Forelimb muscle (tissue), 1 donor: ENCODE measurements at places on chromosomes 7 and 10. TPM values are rescaled to one million over a fixed set of nuclear protein-coding genes. Genes with fewer than 3 reads are reported as not detected.

GRCh38 chr7:129494041-129494440 lies 8.3 kb upstream of the SMKR1 start:
- no peak for DNase-seq

DNA sequence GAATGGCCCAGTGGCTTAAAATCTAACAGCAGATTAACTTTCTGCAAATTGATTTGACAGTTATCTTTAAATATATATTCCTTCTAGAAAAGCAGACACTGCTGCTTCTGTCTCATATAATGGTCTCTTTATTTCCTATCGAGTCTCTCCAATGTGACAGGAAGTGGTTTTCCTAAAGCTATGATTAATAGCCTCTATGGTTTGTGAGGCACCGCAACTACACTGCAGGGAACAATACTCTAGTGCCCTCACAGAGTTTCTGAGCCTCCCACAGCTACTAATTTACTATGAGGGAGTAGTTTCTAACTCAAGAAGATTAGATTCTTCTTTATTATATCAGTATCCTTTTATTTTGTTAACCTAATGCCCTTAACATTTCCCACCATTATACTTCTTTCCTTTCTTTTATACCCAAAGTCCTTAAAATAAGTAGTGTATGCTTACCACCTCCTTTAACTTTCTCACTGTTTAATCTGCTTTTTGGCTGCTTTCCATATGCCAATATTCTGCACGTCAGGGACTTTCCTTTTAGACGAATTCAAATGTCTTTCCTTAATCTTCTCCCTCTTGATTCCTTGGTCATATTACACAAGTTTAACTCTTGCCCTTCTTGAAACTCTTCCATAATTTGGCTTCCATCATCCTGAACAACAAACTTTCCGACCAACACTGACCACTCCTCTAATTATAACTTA lies 23.8 kb upstream of the AHR start:
- no peak for DNase-seq

GRCh38 chr7:80584778-80585177 lies 53.7 kb upstream of the CD36 start:
- no peak for DNase-seq

DNA sequence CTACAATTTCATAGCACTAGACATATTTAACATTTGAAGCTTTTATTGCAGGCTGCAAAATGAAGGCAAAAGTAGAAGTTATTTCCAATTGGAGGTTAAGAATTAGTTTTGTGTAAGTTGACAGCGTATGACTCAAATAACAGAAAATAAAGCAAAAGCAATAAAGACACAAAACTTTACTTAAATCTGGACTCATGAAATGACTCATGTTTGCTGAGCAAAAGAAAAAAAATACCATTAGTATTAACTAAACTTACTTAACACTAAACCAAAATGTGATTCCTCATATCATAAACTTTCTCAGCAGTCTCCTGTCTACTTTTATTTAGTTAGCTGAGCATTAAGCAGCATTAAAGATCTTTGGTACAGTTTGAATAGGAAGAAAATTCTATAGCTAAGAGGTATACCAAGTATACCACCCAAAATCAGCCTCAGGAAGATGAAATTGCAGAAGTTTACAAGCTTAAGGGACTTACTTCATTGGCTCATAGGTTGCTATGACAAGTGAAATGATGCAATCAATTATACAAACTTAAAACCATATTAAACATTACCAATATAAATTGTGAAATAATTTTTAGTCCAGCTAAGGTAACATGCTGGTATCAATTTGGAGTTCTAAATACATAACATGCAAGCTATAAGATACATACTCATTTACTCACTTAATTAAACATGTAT lies 1131.4 kb downstream of the XPNPEP1 start:
- DNase-seq = no peak

Gene THSD7A
- polyA plus RNA-seq = 3.7 TPM

Gene RELN
- polyA plus RNA-seq = 3.5 TPM

Gene HOXA9
- polyA plus RNA-seq = 25.7 TPM

Gene CYP2W1
- polyA plus RNA-seq = 0.59 TPM

Gene HTR5A
- polyA plus RNA-seq = not detected
